ENCODE measurements at places on chromosomes 12 and 14. TPM values are rescaled to one million over a fixed set of nuclear protein-coding genes. Genes with fewer than 3 reads are reported as not detected.

- H3K36me3 ChIP-seq = no peaks in the 10 kb centered on the region
- H3K27ac ChIP-seq = no peak overlapping the region
- H3K4me1 ChIP-seq = peaks cover 6% of the 10 kb centered on the region
- no peaks in the 10 kb centered on the region for H3K27me3 ChIP-seq
Measured at GRCh38 chr14:23694949-23695663, 58.9 kb downstream of the DHRS2 start.

DNA sequence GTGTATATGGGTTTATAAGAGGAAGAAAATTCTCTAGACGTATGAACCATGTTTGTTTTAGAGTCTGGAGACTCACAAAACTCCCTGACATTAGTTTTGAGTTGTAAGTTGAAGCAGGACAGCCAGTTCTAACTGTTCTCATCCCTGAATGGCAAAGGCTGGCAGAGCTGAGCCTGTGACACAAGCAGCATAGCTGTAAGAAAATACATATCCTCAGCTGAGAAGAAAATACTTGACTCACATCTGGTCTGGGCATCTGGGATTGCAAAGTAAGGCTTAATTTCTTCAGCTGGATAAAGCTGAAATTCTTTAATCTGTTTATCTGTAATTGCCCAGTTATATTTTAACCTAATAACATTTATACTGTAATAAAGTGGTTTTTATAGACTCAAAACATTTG lies 156.3 kb downstream of the PELI2 start:
- H3K4me1 ChIP-seq = no peaks in the 10 kb centered on the region
- H3K36me3 ChIP-seq = no peaks in the 10 kb centered on the region
- DNase-seq = no peak

DNA sequence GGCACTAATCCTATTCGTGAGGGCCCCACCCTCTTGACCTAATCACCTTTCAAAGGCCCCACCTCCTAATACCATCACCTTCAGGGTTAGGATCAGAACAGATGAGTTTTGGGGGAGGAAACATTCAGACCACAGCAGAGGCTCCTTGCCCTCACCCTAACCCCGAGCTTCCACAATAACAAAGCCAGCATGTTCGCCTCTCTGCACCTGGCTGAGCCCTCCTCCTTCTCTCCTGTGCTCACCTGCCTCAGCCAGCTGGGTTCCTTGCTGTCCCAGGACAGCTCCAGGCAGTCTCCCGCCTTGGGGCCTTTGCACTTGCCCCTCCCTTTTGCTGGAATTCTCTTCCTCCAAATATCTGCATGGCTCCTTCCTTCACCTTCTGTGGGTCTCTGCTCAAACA lies 9.7 kb upstream of the RAN start:
- no peak overlapping the region for H3K27ac ChIP-seq
- H3K4me1 ChIP-seq = no peaks in the 10 kb centered on the region
- no peak for DNase-seq

DNA sequence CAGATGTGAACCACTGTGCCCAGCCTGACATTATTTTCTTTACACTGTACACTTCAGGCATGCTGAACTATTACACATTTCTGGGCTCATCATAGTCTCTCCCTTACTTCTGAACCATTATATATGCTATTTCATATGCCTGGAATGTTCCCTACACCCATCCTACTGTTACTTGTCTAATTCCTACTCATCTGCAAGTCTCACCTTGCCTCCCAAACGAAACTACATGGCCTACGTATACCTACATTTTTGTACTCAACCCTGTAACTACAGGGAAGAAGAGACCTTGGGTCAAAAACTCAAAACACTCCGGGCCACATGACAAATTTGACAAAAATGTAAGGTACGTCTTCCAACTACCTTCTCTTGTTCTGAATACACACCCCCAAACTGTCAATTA lies 9.5 kb upstream of the EEA1 start:
- no peaks in the 10 kb centered on the region for H3K27me3 ChIP-seq
- H3K27ac ChIP-seq = no peak overlapping the region
- H3K4me1 ChIP-seq = no peaks in the 10 kb centered on the region
- no peak overlapping the region for H3K4me3 ChIP-seq
- DNase-seq = no peak

DNA sequence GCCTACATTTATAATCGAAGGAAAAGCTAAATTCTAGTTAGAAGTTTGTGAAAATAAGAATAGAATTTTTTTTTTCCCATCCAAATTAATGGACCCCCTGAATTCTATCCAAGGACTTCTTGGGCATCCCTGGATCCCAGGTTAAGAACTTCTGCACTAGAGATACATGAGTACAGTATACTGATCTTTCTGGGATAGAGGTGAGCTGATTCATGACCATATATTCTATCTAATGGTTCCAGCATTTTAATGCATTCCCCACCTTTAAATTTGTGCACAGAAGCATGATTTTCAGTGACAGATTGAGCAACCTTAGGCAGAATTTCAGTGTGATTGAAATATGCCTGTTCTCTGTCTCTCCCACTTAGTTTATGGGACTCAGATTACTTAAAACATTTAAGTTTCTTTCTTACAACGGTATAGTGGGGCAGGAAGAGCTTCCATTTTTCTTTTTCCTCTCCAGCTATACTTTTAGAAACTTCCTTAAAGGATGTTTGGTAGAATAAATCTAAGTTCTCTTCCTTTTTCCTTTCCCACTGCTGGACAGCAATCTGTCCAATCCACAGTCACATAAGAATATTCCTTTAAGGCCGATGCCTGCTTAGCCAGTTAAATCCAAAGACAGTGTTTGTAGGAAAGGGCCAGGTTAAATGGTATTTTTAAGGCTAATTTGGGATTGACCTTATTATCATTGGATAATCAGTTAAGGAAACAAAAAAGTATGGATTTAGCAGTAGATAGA lies 6.7 kb downstream of the MDM2 start:
- H3K36me3 ChIP-seq = peaks cover 17% of the 10 kb centered on the region
- DNase-seq = no peak
- no peak overlapping the region for H3K4me3 ChIP-seq
- H3K4me1 ChIP-seq = no peaks in the 10 kb centered on the region
- H3K27me3 ChIP-seq = no peaks in the 10 kb centered on the region

DNA sequence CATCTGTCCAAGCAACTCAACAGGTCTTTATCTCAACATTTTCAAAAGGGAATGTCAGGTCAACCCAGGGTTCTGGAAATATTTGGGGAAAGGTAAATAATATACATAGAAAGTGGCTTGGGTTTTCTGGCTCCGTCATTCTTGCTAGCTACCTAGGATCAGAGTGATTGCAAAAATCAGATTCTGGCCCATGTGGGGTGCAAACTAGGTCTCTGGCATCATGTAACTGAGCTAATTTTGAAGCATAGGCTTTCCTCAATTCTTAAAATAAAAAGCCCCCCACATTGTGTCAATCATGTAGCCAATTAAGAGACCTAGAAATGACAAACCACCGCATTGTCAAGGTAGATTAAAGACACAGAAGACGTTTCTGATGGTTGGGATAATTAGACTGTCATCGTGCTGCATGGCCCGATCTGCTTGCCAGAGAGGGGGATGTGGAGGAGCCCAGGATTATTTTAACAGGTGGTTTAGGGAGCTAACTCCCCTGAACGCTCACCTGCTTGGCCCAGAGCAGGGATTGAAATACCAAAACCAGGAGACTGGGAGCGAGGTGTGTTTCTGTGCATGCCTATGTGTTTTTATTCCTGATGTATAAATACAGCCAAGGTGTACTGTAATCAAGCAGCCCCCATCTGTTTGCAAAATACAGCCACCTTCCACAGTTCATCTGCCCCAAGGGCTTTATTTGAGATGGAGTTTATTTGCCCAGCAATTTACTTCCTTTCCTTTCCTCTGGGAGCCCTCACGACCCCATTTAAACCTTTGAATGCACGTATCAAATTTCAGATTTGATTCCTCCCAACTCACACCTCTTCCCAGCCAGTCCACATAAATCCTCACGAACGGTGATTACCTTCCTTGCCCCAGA lies 189.5 kb downstream of the TTC8 start:
- H3K36me3 ChIP-seq = no peaks in the 10 kb centered on the region
- H3K4me3 ChIP-seq = no peak overlapping the region
- no peak for DNase-seq
- no peaks in the 10 kb centered on the region for H3K4me1 ChIP-seq
- no peaks in the 10 kb centered on the region for H3K27me3 ChIP-seq

DNA sequence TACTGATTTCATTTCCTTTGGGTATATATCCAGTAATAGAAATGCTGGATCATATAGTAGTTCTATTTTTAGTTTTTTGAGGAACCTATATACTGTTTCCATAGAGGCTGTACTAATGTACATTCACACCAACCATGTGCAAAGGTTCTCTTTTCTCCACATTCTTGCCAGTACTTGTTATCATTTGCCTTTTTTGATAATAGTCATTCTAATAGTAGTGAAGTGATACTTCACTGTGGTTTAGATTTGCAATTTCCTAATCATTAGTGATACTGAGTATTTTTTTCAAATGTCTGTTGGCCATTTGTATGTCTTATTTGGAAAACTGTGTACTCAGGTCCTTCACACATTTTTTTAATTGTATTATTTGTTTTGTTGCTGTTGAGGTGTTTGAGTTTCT lies 148.2 kb upstream of the NAV3 start:
- no peaks in the 10 kb centered on the region for H3K36me3 ChIP-seq
- DNase-seq = no peak
- no peaks in the 10 kb centered on the region for H3K27me3 ChIP-seq
- H3K27ac ChIP-seq = no peak overlapping the region

GRCh38 chr12:94297876-94298505 lies 149.6 kb downstream of the PLXNC1 start:
- no peaks in the 10 kb centered on the region for H3K4me1 ChIP-seq
- DNase-seq = no peak
- H3K36me3 ChIP-seq = peaks cover 5% of the 10 kb centered on the region
- no peak overlapping the region for H3K27ac ChIP-seq
- H3K4me3 ChIP-seq = no peak overlapping the region

- H3K27ac ChIP-seq = no peak overlapping the region
- H3K27me3 ChIP-seq = no peaks in the 10 kb centered on the region
- DNase-seq = no peak
Measured at GRCh38 chr14:26382901-26383685, 214.7 kb downstream of the NOVA1 start.

- no peaks in the 10 kb centered on the region for H3K4me1 ChIP-seq
- no peaks in the 10 kb centered on the region for H3K36me3 ChIP-seq
- H3K4me3 ChIP-seq = no peak overlapping the region
- no peak for DNase-seq
- no peak overlapping the region for H3K27ac ChIP-seq
Measured at GRCh38 chr14:75539561-75540478, 17.6 kb downstream of the BATF start.

GRCh38 chr12:112149596-112149995 lies 24.2 kb downstream of the TRAFD1 start:
- H3K36me3 ChIP-seq = no peaks in the 10 kb centered on the region
- H3K4me1 ChIP-seq = no peaks in the 10 kb centered on the region
- H3K4me3 ChIP-seq = no peak overlapping the region
- no peak for DNase-seq
- no peaks in the 10 kb centered on the region for H3K27me3 ChIP-seq

DNA sequence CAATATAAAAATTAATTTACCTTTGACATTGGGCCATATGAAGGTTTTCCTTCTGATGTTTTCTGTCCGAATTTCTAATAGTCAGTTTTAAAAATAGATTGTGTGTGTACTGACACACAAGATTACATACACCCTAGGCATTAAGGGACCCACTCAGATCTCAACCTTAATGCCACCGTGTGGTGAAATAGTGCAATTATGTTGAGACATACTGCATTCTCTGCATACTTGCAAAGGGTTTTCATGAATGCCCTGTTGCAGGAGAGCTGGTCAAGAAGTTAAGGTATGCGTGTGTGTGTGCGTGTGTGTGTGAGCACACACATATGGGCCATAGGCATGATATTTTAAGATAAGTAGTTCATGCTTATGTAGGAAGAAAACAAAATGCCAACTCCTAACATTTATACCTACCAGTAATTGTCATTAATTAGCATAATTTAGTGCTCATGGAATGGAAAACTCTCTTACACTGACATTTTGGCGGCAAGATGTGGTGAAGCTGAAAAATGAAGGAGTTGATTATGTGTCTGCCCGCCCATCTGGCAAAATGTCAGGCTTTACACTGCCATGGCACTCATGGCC lies 58.8 kb downstream of the PIK3C2G start:
- H3K27me3 ChIP-seq = no peaks in the 10 kb centered on the region
- H3K4me3 ChIP-seq = no peak overlapping the region
- no peaks in the 10 kb centered on the region for H3K4me1 ChIP-seq
- peak; percentile 79 for DNase-seq
- no peaks in the 10 kb centered on the region for H3K36me3 ChIP-seq
- no peak overlapping the region for H3K27ac ChIP-seq

DNA sequence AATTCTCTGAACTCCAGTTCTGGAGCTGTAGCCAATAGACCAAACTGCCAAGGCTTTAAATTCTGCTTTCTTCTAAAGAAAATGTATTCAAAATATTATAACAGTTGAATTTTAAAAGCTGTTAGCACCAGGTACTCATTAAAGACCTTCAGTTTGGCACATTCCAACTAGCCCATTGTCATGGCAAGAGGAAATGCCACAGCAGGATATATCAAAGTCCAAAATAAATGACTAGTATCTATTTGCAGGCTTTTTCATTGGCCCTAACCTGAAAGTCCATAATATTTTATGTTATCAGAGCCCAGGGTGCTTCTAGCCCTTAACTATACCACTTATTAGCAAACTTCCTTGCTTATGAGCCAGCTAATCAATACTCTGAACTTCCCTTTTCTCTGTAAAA lies 3.1 kb upstream of the RIC8B start:
- no peaks in the 10 kb centered on the region for H3K36me3 ChIP-seq
- DNase-seq = no peak
- H3K4me3 ChIP-seq = no peak overlapping the region
- H3K27ac ChIP-seq = no peak overlapping the region
- peaks cover 44% of the 10 kb centered on the region for H3K4me1 ChIP-seq

DNA sequence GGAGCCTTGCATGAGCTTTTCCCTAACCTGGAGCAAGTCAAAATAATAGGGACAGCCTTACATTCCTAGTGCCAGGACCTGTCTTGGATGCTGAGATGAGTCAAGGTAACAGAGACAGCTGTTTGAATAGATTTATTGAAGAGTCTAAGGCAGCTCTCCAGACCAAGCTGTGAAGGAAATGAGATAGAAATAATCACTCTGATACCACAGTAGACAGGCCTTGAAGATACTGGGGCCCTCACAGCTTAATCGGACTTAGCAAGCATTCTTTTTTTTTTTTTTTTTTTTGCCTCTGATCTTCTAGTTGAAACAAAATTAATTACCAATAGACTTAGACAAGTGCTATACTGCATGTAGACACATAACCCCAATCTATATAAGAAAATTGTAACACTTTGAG lies 3.1 kb upstream of the RNASE9 start:
- H3K36me3 ChIP-seq = no peaks in the 10 kb centered on the region
- H3K4me1 ChIP-seq = peaks cover 14% of the 10 kb centered on the region
- no peak for DNase-seq
- H3K4me3 ChIP-seq = no peak overlapping the region

The FANCM gene
- total RNA-seq = 29.4 TPM

The MYH6 gene
- total RNA-seq = 0.03 TPM

The HCAR1 gene
- total RNA-seq = 0.06 TPM

The ASCL4 gene
- total RNA-seq = not detected

The CCT2 gene
- 516 TPM for total RNA-seq

The EFS gene
- 74.3 TPM for total RNA-seq

The CELA1 gene
- total RNA-seq = not detected

Measured in neural progenitor cell (in vitro differentiated cells).